ENCODE measurements at places on chromosomes 2 and 18.

DNA sequence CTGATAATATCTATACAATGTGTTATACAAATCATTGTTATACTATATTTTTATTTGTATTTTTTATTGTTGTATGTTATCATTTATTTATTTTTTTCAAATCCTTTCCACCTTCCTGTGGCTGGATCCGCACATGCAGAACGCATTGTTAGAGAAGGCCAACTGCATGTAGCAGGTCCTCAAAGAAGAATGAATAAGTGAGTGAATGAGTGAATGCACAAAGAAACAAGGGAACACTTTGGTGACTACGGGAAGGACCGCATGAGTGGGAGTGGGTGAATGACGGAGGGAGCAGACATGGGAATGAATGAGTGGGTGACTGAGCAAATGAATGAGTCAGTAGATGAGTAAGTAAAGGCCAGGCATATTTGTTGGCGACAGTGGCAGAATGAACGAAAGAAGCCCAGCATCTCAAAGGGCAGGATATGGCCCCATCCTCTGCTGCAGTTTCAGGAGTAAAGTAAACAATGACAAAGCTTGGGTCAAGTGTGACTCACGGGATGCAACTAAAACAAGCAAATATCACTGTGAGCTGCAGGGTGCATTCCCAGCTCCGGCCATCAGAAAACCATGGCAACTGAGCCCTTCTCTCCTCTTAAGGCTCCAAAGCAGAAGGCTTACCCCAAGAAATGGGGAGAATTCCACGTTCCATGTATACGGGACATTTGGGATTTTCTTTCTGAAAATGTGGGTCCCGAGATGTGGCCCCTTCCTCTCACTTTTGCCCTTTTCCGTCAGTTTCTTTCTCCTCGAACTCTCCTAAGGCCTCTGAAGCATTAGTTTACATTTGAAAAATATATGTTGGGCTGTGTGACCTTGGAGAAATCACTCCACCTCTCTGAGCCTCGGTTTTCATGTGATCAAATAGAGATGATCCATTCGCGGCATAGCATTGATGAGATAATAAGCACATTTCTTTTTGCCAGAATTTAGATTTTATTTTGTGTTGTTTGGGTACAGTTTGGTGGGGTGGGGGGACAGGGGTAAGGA, 24.5 kb downstream of the KCNF1 start:
- DNase-seq: peak; percentile 98

- no peak for DNase-seq
Observed at GRCh38 chr18:610214-610928, 13.6 kb downstream of the CLUL1 start.

DNA sequence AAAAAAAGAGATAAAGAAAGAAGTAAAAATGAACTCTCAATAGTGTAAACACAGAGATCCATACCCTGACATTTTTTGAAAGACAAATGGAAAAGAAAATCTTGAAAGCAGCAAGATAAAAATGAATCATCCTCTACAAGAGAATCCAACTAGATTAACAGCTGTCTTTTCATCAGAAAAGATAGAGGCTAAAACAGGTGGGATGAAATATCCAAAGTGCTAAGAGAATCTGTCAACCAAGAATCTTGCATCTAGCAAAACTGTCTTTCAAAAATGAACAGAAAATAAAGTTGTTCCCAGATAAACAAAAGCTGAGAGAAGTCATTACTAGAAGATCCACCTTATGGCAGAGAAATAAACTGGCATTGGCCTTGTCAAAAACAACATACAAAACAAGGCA, 117.3 kb upstream of the MAPRE2 start:
- no peak for DNase-seq

- no peak for DNase-seq
Observed at GRCh38 chr2:3785890-3786273, 82.5 kb downstream of the DCDC2C start.

DNA sequence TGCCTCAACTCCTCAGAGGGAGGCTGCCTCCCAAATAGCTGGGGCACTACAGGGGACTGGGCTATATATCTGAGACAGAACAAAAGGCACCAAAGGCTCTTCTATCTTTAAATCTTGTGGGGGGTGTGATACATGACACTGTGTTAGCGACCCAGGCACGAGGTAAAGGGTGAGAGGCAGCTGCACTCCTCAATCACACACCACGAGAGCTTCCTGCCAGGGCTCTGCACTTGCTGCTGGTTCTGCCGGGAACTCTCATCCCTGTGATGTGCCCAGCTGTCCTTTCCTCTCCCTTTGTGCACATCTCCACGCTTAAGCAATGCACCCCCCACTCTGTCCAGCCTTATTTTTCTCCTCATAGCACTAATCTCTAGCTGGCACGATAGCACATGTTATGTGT, 32.4 kb downstream of the NPC1 start:
- no peak for DNase-seq

GRCh38 chr18:24585996-24586566, 125.6 kb downstream of the HRH4 start:
- peak; percentile 25 for DNase-seq

Measured in fibroblast of skin of right biceps (primary cell).